B cell (primary cell): ENCODE measurements at places on chromosomes 12 and 14. TPM values are rescaled to one million over a fixed set of nuclear protein-coding genes. Genes with fewer than 3 reads are reported as not detected.

The GARIN6 gene
- not detected in 2 replicates for polyA plus RNA-seq

The B4GALNT1 gene
- polyA plus RNA-seq: 0.04 and 0.12 TPM in 2 replicates

The ZNF891 gene
- 1.5 and 2.3 TPM in 2 replicates for polyA plus RNA-seq

The ZDHHC22 gene
- not detected in 2 replicates for polyA plus RNA-seq

The SMCO2 gene
- 0.15 TPM in 1 of 2 replicates, not detected in the other for polyA plus RNA-seq

The NRL gene
- polyA plus RNA-seq: 4.8 and 7.0 TPM in 2 replicates

- DNase-seq: no peak
- no peak overlapping the region for H3K4me3 ChIP-seq
- no peaks in the 10 kb centered on the region for H3K36me3 ChIP-seq
- H3K27me3 ChIP-seq: peaks cover 28% of the 10 kb centered on the region
- H3K4me1 ChIP-seq: no peaks in the 10 kb centered on the region
These were observed 1.2 kb downstream of the SSTR1 start for GRCh38 chr14:38208618-38209562.

- H3K4me1 ChIP-seq: no peaks in the 10 kb centered on the region
- H3K27me3 ChIP-seq: no peaks in the 10 kb centered on the region
These were observed 131.2 kb upstream of the FOXG1 start for GRCh38 chr14:28635387-28635786.

DNA sequence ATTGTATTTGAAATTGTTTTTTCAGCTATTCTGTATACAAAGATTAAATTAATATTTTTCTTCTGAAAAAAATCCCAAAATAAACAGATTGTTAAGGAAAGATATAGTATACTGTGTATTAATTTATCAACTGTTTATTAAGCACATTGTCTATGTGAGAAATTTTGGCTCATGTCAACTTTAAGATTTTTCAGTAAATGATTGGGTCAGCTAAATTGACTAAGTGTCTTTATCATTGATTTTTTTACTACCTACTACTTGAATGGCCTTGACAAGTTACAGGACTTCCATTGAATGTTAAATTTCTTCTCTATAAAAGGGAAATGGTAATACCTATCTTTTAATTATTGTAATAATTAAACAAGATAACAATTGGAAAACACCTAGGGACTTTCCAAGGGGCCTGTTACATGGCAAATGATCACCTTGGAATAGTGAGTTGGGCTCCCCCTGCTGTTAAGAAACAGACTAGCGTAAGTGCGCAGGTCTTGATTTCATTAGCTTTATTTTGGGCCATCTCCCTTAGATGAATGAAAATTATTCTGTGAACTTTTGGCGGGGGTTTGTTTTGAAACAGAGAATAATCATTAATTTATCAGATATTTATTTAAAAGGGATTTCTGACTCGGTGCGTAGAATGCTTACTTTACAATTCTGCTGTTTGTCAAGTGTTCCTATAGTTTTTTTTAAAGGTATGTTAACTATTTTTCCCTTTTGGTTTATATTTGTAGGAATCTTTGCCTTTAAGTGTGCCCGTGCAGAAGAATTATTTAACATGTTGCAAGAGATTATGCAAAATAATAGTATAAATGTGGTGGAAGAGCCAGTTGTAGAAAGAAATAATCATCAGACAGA, 14.5 kb upstream of the CCT2 start:
- H3K27ac ChIP-seq: no peak overlapping the region
- DNase-seq: peak; percentile 81
- H3K36me3 ChIP-seq: no peaks in the 10 kb centered on the region
- no peaks in the 10 kb centered on the region for H3K27me3 ChIP-seq

DNA sequence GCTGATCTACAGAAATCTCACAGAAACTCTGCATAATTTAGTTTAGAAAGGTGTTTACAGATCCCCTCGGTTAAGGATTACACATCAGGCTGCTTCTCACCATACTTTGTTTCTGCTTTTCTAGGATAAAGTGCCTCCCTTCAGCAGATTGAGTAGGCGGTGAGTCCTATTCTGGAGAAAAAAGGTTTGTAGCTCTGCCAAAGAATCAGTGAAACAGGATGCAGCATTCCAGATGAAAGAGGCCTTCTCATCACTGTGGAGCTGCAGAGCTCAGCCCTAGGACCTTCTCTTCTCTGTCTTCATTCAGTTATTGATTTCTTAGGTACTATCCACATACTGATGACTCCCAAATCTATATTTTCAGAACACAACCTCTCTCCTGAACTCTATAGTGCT, 155.5 kb upstream of the KRR1 start:
- no peak for DNase-seq
- H3K36me3 ChIP-seq: no peaks in the 10 kb centered on the region
- H3K4me1 ChIP-seq: no peaks in the 10 kb centered on the region
- H3K27ac ChIP-seq: no peak overlapping the region
- H3K27me3 ChIP-seq: no peaks in the 10 kb centered on the region
- H3K4me3 ChIP-seq: no peak overlapping the region

GRCh38 chr14:23895480-23895879, 58.1 kb upstream of the DHRS4 start:
- no peaks in the 10 kb centered on the region for H3K36me3 ChIP-seq
- DNase-seq: no peak
- H3K4me1 ChIP-seq: no peaks in the 10 kb centered on the region

DNA sequence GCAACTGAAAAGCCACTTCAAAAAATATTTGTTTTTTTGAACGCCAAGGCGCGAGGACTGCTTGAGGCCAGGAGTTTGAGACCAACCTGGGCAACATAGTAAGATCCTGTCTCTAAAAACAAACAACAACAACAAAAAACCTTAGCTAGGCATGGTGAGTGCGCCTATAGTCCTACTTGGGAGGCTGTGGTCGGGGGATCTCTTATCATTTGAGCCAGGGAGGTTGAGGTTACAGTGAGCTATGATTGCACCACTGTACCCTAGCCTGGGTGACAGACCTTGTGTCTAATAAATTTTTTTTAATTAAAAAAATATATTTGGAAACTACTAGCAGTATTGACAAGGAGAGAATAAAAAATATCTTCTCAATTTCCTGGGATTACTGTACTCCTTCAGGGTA, 113.1 kb downstream of the TRAFD1 start:
- no peak overlapping the region for H3K4me3 ChIP-seq
- no peak for DNase-seq
- H3K27ac ChIP-seq: no peak overlapping the region
- no peaks in the 10 kb centered on the region for H3K27me3 ChIP-seq
- H3K4me1 ChIP-seq: peaks cover 6% of the 10 kb centered on the region

GRCh38 chr12:3487027-3487426, 4.0 kb upstream of the PRMT8 start:
- H3K27ac ChIP-seq: no peak overlapping the region
- no peaks in the 10 kb centered on the region for H3K36me3 ChIP-seq
- no peaks in the 10 kb centered on the region for H3K27me3 ChIP-seq

- no peak overlapping the region for H3K27ac ChIP-seq
- no peaks in the 10 kb centered on the region for H3K4me1 ChIP-seq
- no peaks in the 10 kb centered on the region for H3K27me3 ChIP-seq
- H3K36me3 ChIP-seq: no peaks in the 10 kb centered on the region
- H3K4me3 ChIP-seq: no peak overlapping the region
- DNase-seq: no peak
These were observed 34.2 kb downstream of the ZCRB1 start for GRCh38 chr12:42291680-42292079.

DNA sequence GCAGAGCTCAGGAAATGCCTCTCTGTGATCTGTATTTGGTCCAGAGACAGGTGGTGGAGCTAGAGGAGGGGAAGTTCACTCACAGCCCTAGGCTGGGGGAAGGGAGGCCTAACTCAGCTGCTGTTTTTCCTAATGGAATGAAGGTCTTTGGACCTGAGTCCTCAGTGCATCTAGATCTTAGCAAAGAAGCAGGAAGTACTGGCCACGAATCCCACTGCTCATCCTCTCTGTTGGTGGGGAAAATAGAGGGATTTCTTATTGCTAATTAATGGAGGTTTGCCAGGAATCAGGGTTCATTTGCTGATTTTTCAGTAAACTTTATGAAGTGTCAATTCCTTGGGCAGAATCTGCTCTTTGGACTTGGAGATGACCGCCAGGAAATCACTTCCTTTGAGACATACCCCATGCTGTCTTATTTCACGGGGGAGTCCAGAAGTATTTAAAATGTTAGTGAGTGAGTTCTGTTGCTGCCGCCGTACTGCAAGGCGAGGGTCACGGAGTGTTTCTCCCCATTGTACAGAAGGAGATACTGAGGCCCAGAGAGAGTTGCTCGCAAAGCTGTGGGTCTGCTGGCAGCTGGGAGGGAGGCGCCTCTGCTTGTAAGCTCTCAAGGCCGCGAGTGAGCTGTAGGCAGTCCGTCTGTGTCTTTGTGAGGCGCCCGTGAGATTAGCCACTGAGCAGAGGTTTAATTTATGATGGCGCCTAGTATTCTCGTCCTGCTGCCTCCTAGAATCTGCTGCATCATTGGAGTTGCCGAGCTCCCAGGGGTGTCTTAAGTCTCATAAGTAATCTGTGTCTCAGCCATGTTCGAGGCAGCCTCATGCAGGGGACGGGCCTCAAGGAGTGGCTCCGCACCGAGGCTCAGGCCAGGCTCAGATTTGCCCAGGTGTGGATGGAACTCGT, 88.2 kb downstream of the TSPAN9 start:
- no peaks in the 10 kb centered on the region for H3K27me3 ChIP-seq
- H3K36me3 ChIP-seq: no peaks in the 10 kb centered on the region
- no peak overlapping the region for H3K4me3 ChIP-seq

- peaks cover 2% of the 10 kb centered on the region for H3K27me3 ChIP-seq
- no peaks in the 10 kb centered on the region for H3K36me3 ChIP-seq
These were observed 77.9 kb downstream of the BHLHE41 start for GRCh38 chr12:26046906-26047305.

- H3K36me3 ChIP-seq: no peaks in the 10 kb centered on the region
- no peak for DNase-seq
- no peak overlapping the region for H3K4me3 ChIP-seq
- no peak overlapping the region for H3K27ac ChIP-seq
- H3K27me3 ChIP-seq: no peaks in the 10 kb centered on the region
These were observed 4.0 kb downstream of the EGLN3 start for GRCh38 chr14:33946679-33947476.

DNA sequence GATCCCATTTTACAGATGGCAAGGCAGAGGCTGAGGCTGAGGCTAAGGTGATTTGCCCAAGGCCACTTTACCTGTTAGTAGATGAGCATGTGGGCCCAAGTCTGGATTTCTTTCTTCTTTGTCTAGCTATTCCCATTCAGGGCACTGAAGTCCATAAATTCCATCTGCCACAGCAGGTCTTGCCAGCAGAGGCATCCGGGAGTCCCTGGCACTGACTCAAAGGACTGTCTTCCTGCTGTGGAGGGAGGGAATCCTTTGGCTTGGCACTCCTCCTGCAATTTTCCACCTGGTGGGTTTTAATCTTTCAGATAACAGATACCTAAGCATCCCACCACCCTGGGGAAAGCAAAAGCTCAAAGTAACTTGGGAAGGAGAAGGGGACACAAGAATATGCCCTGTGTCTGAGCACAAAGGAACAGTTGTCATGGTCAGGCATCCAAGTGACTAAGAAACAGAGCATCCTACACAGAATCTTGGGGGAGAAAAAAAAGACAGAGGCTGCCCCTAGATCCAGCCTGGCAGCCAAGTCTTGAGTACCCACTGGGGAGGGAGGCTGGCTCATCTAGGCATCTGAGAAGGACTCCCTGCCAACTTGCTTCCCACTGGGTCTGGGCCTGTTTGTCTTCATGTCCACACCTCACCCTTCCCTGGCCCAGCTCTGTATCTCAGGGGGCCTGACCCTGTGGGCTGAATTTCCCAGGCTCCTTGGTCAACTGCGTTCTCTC, 35.6 kb upstream of the CMKLR1 start:
- DNase-seq: no peak
- H3K4me1 ChIP-seq: no peaks in the 10 kb centered on the region
- H3K4me3 ChIP-seq: no peak overlapping the region
- no peaks in the 10 kb centered on the region for H3K36me3 ChIP-seq
- H3K27me3 ChIP-seq: no peaks in the 10 kb centered on the region

GRCh38 chr12:130394906-130395305, 57.2 kb downstream of the PIWIL1 start:
- H3K4me1 ChIP-seq: no peaks in the 10 kb centered on the region
- no peak for DNase-seq
- no peak overlapping the region for H3K4me3 ChIP-seq
- no peaks in the 10 kb centered on the region for H3K36me3 ChIP-seq

GRCh38 chr12:52631676-52632459, 13.5 kb upstream of the KRT73 start:
- H3K27ac ChIP-seq: no peak overlapping the region
- H3K27me3 ChIP-seq: peaks cover 5% of the 10 kb centered on the region
- DNase-seq: no peak
- no peak overlapping the region for H3K4me3 ChIP-seq

GRCh38 chr12:77679686-77680085, 151.0 kb upstream of the NAV3 start:
- no peaks in the 10 kb centered on the region for H3K27me3 ChIP-seq
- H3K36me3 ChIP-seq: no peaks in the 10 kb centered on the region
- H3K27ac ChIP-seq: no peak overlapping the region
- DNase-seq: no peak
- no peak overlapping the region for H3K4me3 ChIP-seq

- H3K27me3 ChIP-seq: no peaks in the 10 kb centered on the region
- H3K4me1 ChIP-seq: no peaks in the 10 kb centered on the region
- no peak for DNase-seq
- H3K4me3 ChIP-seq: no peak overlapping the region
- H3K36me3 ChIP-seq: no peaks in the 10 kb centered on the region
These were observed 93.0 kb downstream of the ACTN1 start for GRCh38 chr14:68886109-68886434.

- no peaks in the 10 kb centered on the region for H3K36me3 ChIP-seq
- DNase-seq: no peak
- no peak overlapping the region for H3K4me3 ChIP-seq
- peaks cover 3% of the 10 kb centered on the region for H3K4me1 ChIP-seq
- H3K27ac ChIP-seq: no peak overlapping the region
These were observed 8.3 kb upstream of the TBX5 start for GRCh38 chr12:114414031-114414865.

DNA sequence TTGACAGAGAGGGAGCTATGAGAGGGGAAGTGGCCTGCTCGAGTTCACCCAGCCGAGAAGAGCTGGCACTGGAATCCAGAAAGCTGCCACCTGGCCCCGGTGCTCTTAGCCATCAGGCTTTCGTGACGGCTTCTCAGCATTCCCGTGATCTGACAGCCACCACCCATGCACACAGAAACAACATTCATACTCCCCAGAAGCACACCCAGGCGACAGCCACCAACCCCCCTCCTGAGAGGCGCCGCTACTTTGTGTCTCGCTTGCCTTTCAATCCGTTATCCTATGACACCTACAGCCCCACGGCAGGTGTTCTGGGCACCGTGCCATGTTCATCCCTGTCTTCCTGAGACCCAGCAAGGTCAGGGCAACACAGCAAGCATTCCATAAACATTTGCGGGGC, 31.4 kb downstream of the PSMC1 start:
- no peaks in the 10 kb centered on the region for H3K4me1 ChIP-seq
- H3K36me3 ChIP-seq: peaks cover 60% of the 10 kb centered on the region
- no peaks in the 10 kb centered on the region for H3K27me3 ChIP-seq

- no peaks in the 10 kb centered on the region for H3K4me1 ChIP-seq
- no peak overlapping the region for H3K4me3 ChIP-seq
- H3K36me3 ChIP-seq: no peaks in the 10 kb centered on the region
- H3K27me3 ChIP-seq: peaks cover 2% of the 10 kb centered on the region
These were observed 41.9 kb upstream of the BDKRB2 start for GRCh38 chr14:96162741-96163140.

- DNase-seq: no peak
- H3K36me3 ChIP-seq: peaks cover 2% of the 10 kb centered on the region
- no peaks in the 10 kb centered on the region for H3K27me3 ChIP-seq
- H3K4me3 ChIP-seq: no peak overlapping the region
- H3K4me1 ChIP-seq: no peaks in the 10 kb centered on the region
These were observed 36.1 kb upstream of the CCDC88C start for GRCh38 chr14:91453744-91454143.

- H3K4me1 ChIP-seq: no peaks in the 10 kb centered on the region
- H3K27ac ChIP-seq: no peak overlapping the region
- DNase-seq: no peak
- no peak overlapping the region for H3K4me3 ChIP-seq
These were observed 84.5 kb downstream of the MDGA2 start for GRCh38 chr14:47590767-47591495.

- no peaks in the 10 kb centered on the region for H3K4me1 ChIP-seq
- H3K4me3 ChIP-seq: no peak overlapping the region
- H3K36me3 ChIP-seq: peaks cover 14% of the 10 kb centered on the region
- no peak overlapping the region for H3K27ac ChIP-seq
These were observed 211.3 kb downstream of the ESR2 start for GRCh38 chr14:64082837-64083236.
